ENCODE measurements at places on chromosomes 5 and 9.

DNA sequence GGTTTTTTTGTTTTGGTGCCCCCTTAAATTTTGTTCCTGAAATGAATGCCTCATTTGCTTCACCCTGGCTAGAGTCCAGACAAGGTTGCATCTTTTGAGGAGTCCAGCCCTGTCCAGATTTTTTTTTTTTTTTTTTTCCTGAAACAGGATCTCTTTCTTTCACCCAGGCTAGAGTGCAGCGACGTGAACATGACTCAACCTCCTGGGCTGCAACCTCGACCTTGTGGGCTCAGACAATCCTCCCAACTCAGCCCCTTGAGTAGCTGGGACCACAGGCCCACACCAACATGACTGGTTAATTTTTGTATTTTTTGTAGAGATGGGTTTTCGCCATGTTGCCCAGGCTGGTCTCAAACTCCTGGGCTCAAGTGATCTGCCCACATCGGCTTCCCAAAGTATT lies 469.0 kb upstream of the BRINP1 start:
- no peak for DNase-seq

GRCh38 chr9:130499804-130500263 lies 55.1 kb downstream of the ASS1 start:
- no peak for DNase-seq

GRCh38 chr9:130931508-130932254 lies 7.4 kb downstream of the FIBCD1 start:
- no peak for DNase-seq

DNA sequence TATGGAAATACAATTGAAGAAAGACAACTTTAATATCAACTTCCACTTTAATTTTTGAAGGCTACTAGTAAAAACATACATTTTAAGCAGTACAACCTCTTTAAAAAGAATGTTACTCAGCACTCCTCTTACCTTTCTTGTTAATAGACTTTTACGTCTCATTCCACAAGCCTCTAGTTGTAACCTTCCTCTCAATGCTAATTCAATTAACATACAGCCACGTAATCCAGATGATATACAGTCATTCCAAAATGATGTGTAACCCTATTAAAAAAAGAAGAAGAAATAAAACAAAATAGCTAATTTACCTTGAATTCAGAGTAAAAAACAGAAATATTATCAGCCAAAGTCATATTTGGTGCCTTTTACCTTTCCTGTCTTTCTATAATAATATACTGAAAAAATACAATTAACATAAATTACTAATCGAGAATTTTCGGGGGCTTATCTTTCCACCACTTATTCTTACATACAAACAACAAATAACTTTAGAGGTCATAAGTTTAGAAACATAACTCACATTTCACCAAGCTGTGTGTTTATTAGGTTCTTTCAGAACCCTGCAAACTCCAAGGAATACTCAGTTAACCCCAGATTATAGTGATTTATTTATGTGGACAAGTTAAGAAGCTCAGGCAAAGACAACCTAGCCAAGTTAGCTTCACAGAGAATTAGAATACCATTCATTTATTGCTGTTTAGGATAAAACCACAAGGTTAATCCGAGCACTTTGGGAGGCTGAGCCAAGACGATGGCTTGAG lies 30.3 kb downstream of the GOLPH3 start:
- no peak for DNase-seq

DNA sequence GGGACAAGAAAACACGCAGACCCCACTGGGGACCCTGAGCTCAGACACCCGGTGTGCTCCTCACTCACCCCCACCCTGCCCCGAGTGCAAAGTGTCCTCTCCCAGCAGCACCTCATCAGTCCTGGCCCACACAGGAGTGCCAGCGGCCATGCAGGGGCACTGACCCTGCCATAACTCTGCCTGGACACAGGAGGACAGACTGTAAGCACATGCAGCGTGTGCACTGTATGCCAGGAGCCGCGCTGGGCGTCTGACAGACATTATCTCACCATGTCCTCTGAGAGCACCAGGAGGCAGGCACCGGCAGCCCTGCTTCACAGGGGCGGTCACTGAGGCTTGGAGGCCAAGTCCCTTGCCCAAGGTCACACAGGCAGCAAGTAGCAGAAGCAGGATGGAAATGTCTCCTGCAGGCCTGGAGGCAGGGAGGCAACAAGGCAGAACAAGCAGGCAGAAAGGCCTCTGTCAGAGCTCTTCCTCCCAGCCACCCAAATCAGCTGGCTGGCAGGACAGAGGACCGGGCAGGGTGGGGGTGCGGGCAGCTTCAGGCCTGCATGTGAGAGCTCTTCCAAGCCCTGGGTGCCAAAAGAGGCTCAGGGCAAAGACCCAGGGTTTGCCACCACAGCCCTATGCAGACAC lies 8.4 kb downstream of the EEIG1 start:
- no peak for DNase-seq

DNA sequence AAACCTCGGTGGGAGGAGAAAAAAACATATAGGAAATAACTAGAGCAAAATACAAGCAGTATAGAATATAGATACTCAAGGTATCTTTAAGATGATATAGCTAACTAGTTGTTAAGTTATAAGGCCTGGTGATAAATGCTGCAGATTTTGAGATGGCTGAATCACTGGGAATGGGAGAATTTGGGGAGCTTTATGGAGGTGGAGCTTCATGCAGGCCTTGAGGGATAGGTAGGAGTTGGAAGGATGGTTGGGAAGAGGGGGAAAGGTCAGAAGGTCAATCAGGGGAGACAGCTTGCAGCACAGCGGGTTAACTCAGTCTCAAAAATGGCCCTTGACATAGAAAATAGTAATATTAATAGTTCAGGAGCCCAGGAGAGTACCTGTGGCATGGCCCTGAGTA lies 34.8 kb downstream of the RAI14 start:
- DNase-seq = no peak

DNA sequence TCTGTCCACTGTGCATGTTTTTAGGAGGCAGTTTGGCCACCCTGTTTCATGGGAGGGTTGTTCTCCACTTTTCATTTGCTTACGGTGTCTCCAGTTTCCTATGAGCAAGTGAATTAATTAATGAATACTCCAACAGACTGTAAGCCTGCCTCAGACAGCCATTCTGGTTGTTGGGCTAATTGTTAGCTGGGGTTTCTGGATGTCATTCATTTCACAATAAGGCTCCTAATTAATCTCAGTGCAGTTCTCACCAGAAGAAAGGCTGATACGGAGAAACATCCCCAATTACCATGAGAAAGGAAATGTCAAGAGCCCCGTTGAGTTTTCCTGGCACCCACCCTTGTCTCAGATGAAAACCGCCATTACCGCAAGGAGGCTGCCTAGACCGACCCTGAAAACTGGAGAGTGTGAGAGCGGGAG lies 75.8 kb downstream of the MAP1B start:
- DNase-seq = no peak

DNA sequence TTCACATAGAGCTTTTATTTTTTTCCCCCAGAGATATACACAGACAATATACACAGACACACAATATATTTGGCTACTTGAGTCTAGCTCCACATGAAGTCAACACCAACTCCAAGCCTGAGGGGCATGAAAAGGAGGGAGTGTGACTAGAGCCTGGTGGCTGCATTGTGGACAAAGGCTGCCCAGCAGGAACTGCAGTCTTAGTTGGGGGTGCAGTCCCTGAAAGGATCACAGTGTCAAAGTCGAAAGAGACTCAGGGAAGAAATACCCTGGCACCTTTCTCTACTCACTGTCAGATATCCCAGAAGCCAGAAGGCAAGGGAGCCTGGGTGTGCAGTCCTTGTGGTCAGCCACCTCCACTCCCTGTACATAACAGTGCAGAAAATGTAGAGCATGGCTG lies 231.6 kb upstream of the RPS23 start:
- no peak for DNase-seq

- no peak for DNase-seq
Measured at GRCh38 chr9:92463387-92463786, 18.9 kb downstream of the ASPN start.

DNA sequence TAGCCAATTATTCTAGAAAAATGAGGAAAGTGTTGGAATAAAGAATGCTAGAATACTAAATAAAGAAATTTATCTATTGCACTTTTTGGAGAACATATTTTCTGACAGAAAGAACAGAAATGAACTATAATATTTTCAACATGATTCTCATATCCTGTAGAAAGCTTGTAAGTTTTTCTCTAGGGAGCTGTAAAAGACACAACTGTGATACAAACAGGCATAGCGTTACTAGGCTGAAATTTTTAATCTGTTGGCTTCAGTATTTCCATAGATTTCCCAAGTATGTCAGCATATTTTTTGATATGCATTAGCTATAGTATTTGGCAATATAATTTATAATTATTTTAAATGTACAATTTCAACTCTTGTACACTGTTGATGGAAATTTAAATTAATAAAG lies 31.3 kb downstream of the ANXA1 start:
- no peak for DNase-seq

DNA sequence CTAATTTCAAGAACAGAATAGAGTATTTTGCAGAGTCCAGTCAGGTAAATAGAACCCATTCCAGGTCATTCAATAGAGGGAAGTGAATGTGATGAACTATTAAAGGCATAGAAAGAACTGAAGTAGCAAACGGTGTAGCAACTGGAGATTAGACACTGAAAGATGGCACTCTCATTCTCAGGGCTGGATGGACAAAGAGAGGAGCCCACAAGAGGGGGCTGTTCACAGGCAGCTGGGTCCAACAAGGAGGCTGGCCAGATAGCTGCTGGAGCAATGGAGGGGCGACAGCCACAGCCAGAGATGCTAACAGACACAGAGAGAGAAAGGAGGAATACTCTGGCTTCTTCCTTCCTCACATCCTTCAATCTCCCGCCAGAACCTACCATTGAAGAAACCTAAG lies 93.1 kb upstream of the SMARCA2 start:
- DNase-seq = no peak

DNA sequence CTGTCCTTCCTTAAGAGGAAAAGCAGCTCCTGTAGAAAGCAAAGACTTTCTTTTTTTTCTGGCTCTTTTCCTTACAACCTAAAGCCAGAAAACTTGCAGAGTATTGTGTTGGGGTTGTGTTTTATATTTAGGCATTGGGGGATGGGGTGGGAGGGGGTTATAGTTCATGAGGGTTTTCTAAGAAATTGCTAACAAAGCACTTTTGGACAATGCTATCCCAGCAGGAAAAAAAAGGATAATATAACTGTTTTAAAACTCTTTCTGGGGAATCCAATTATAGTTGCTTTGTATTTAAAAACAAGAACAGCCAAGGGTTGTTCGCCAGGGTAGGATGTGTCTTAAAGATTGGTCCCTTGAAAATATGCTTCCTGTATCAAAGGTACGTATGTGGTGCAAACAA lies 42.3 kb downstream of the NR4A3 start:
- DNase-seq = no peak

GRCh38 chr9:22700171-22700570 lies 253.5 kb downstream of the DMRTA1 start:
- DNase-seq = no peak

DNA sequence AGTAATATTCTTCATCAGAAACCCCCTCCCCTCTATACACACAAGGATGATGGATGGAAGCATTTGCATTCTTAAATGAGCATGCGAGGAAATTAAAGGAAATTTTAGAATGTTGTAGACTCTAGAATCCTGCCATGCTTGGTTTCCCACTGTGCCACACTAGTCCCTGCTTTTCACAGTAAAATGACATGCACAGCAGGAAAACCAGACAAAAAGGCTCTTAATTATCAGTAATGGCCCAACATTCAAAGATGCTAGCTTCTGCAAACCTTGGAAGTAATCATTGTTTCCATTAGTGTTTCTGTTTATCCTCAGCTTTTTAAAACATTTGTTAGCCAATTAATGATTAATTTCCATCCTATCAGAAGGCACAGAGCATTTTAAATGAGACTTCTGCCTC lies 255.8 kb downstream of the SLCO4C1 start:
- DNase-seq = no peak

- no peak for DNase-seq
Measured at GRCh38 chr5:76622973-76623596, at the start of gene F2RL2. Gene F2RL2, minus strand, starts transcription at chr5:76623403. Its CDS starts 173 bp downstream, at chr5:76623230.

DNA sequence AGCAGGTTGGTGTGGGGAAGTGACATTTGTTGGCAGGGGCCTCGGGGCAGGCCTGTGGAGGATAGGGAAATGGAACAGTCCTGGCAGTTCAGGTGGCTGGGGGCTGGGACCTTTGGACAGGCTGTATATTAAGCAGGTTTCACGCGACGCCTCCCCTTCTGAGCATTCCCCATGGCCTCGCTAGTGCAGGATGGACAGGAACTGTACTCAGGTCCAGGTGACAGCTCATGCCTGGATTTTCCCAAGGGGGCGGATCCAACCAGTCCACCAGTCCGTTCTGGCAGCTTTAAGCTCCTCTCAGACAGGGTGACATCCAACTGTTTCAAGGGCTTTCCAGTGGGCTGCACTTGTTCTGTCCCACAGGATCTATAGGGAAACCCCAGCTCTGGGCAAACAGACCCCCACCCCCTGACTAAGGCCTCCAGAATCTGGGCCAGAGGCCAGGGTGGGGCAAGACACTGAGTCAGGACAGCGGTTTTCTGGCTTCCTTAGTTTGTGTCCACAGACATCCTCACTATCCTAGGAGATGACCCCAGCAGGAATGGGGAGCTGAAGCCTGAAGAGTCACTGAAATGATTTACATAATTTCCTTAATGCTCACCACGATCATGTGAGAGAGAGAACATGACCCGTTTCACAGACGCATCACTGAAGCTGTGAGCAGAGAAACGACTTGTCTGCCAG lies 20.9 kb downstream of the CSF2 start:
- DNase-seq = no peak

DNA sequence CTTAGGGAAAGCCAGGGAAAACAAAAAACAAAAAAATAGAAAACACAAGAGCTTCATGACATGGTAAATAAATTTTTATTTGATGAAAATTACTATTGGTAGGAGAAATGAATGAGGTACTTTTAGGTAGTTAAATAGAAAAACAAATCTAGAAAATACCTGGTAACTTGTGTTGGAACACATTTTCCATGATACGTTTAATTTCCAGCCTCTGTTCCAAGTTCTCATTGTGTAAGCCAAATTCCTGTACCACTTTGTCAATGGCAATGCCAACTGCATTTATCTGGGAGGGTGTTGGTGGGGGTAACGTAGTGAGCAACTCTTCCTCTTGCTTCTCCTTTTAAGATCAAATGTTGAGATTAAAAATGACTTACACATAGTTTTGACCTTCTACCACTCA lies 9.4 kb downstream of the TUT7 start:
- DNase-seq = no peak

- DNase-seq = no peak
Measured at GRCh38 chr5:175894793-175895192, 23.4 kb downstream of the CPLX2 start.

GRCh38 chr9:127876026-127876763 lies 1.3 kb downstream of the AK1 start:
- no peak for DNase-seq

- DNase-seq = no peak
Measured at GRCh38 chr5:1508659-1509290, 15.0 kb downstream of the LPCAT1 start.

GRCh38 chr9:68726489-68726888 lies 21.4 kb downstream of the PIP5K1B start:
- DNase-seq = no peak

GRCh38 chr9:81191222-81191621 lies 498.1 kb downstream of the TLE1 start:
- no peak for DNase-seq

- no peak for DNase-seq
Measured at GRCh38 chr9:109100543-109101201, 19.1 kb downstream of the TMEM245 start.

GRCh38 chr5:158393457-158393856 lies 534.5 kb upstream of the CLINT1 start:
- DNase-seq = no peak

Measured in stimulated activated CD8-positive, alpha-beta memory T cell treated with anti-CD3 and anti-CD28 coated beads, Interleukin-4, amount 100 ng/mL, for 1 hour (primary cell).